ENCODE measurements at places on chromosomes 12 and 14.

- no peak for DNase-seq
These were observed 126.9 kb upstream of the KRAS start for GRCh38 chr12:25377469-25378177.

DNA sequence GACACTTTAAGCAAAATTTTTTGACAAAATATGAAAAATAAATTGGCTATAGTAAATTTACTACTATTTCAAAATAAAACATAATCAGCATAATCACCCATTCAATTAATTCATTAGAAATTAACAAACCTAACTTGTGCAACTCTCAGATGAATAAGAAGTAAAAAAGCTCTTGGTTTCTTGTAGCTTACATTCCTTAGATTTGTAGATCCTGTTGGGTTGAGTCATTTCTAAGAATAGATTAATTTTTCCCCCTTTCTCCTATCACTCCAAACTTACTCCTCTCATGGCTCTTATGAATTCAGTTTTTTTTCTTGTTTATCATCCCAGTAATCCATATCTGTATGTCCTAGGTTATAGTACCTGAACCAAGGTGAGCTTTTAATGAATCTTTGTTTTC lies 230.9 kb upstream of the LRIG3 start:
- no peak for DNase-seq

- DNase-seq: no peak
These were observed 213.5 kb downstream of the BCL11B start for GRCh38 chr14:99058542-99058941.

- DNase-seq: no peak
These were observed 112.1 kb downstream of the TTC7B start for GRCh38 chr14:90703841-90704737.

DNA sequence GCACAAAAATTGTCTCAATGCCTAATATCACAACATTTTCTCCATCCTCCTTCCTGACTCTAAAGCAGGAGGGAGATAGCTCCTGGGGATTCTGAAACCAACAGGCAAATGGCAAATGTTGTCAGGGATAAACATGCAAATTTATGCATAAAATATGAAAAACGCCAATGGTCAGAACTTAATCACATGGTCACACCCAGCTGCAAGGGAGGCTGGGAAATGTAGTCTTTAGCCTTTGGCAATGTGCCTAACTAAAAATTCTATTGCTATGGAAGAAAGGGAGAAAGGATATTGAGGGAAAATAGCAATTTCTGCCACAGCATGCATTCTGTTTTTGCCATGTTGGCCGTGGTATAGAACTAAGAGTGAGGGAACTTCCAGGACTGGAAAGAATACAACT lies 11.7 kb upstream of the OASL start:
- peak; percentile 62 for DNase-seq

- DNase-seq: no peak
These were observed 131.8 kb downstream of the ERC1 start for GRCh38 chr12:1122786-1123185.

GRCh38 chr12:72133497-72134055 lies 138.6 kb upstream of the TRHDE start:
- no peak for DNase-seq

Data from Karpas-422 (cell line).